Cerebellum (tissue), 4 donors: ENCODE measurements at places on chromosomes 5 and 9. TPM values are rescaled to one million over a fixed set of nuclear protein-coding genes. Genes with fewer than 3 reads are reported as not detected.

Gene C1QTNF2
- 2.3 TPM for total RNA-seq

Gene KCNV2
- not detected for total RNA-seq

Gene GMCL2
- total RNA-seq, result not detected

Gene FOXD4L3
- total RNA-seq, result not detected

Gene CDH9
- total RNA-seq, result 16.0 TPM

Gene CARTPT
- total RNA-seq, result not detected

Gene FKTN
- 35.5 TPM for total RNA-seq

Gene RASEF
- total RNA-seq, result 0.73 TPM

DNA sequence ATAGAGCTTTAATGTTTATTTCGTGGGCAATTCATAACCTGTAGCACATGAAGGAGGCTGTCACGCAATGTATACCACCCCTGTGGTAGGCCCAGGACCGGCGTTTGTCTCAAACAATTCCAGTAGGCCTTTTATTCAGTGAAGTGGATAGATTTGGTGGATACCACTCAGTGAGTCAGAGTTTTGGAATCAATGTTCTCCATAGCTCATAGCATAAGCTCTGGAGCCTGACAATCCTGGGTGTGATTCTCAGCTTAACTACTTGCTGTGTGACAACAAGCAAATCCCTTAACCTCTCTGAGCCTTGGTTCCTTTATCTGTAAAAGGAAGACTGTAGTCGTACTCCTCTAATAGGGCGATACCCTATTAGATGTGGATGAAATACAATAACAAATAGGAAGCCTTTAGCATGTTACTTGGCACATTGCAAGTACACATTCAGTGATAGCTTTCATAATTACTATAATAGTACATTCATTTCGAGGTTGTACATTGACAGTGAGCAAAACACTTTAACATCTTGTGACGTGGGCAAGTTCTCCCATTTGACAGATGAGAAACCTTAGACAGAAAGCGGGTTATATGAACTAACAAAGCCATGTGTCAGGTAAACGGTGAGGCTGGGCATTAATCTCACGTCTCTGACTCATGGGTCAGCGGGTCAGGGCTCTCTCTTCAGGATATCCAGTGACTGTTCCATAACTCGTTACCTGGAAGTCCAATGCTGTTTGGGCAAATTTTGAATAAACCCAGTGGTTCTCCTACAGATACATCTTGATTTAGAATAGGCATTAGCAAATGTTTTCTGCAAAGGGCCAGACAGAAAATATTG is 130.8 kb downstream of the C9orf152 start:
- DNase-seq, result no peak

DNA sequence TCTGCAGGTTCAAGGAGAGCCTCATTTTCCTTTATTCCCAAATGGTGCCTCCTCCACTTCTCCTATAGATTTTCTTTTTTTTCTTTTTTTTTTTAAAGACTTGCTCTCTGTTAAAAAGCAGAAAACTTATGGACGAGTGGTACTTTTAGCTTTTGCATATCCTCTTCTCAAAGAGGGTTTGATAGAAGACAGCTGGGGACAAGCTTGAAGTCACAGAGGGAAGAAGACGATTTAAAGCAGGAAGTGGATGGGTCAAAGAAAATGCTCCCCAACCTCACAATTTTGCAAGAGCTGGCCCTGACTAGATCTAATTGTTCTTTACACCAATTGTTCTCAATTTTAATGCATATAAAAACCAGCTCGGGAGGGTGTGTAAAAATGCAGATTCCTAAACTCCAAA is 48.9 kb downstream of the APBA1 start:
- no peak for DNase-seq

DNA sequence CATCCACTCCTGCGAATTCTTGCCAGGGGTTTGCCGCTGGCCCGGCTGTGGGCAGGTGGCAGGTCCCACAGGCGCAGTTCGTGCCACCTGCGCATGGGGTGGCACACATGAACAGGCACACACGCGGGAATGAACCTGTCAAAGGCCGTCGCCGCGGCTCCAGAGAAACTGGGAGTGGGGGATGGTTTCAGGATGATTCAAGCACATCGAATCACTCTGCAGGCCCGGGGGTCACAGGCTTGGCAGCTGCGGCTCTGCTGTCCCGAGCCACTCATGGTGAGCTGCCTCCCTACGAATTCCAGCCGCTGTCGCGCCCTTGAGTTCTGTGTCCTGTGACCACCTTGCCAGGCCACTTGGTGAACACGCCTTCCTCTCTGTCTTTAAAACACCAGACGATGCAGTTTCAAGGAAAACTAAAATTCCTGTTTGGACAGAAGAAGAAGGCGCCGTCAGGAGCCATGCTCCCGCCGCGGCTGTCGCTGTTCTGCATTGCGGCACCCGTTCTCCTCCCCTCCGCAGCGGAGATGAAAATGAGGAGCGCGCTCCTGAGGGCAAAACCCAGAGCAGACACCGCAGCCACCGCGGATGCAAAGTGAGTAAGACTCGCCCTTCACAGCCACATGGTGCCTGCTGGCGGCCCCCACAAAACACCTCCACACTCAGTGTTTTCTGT is 15.4 kb upstream of the EXOC3 start:
- DNase-seq, result no peak

GRCh38 chr5:6603643-6604042 is 29.2 kb downstream of the NSUN2 start:
- DNase-seq, result peak; percentile 56

DNA sequence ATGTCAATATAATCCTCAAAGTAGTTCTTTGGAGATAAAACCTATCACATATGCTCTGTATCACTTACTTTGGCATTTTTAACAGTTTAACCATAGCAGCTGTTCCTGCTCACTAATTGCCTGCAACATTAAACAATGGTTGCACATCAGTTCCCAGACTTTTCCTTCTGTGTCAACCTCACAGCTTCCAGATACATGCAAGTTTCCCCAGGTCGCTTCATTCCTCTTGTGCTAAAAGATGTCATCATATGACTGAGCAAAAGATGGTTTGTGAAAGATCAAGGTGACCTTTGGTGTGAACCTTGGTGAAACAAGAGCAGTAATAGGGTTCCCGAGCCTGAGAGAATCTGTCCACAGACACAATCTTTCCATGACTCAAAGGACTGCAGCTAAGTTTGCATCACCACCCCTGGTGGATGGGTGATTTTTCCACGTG is 500.4 kb upstream of the PAPPA start:
- no peak for DNase-seq

GRCh38 chr5:149782895-149783586 is 52.9 kb downstream of the PPARGC1B start:
- no peak for DNase-seq

DNA sequence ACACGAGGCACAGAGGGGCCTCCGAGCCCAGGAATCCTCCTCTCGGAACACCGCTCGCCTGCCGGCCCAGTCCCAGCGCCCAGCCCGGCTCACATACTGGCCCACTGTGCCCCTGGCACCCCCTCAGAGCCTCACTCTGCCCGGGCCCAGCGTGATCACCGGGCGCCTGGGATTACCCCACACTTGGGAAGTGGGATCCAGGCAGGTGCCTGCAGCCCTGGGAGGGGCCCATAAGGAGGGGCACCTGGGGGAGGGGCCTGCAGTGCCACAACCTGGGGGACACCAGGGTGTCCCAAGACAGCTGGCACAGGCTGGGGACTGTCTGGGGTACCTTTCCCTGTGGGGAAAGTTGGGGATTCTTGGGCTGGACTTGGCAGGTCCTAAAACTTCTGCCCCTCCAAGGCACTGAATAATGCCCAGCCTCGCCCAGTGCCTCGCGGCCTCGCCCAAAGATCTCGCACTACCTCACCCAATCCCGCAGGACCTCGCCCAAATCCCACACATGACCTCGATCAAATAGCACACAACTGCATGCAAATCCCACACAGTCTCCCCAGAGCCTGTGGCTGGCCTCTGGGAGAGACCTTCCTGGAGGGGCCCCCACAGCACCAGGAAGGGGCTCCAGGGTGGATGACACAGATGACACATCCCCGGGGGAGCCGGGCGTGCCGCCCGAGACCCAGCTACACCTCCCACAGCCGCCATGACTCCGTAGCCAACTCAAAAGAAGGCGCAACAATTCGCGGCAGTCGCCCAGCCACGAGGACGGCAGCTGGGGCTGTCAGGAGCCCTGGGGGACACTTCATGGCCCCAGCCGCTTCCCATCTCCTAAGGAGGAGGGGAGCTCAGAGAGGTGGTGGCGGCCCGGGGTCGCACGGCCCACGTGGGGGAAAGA is 13.7 kb downstream of the NOTCH1 start:
- no peak for DNase-seq

DNA sequence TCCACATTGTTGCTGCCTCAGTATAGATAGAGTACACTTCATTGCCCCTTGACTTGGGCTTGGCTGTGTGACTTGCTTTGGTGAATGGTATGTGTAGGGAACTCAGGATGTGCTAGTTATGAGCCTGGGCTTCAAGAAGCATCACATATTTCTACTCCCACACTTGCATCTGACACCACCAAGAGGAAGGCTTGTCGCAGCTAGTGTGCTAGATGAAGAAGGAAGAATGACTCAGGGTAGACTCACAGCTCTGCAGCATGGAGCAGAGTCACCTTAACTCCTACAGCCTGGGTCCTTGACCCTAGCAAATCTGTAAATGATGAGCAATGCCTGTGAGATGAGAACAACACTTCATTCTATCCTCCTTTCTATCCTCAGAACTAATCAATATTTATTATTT is 261.8 kb downstream of the ASTN2 start:
- no peak for DNase-seq

- no peak for DNase-seq
Measured at GRCh38 chr5:142807372-142807911, 37.3 kb downstream of the ARHGAP26 start.

GRCh38 chr5:147972076-147972840 is 65.9 kb upstream of the C5orf46 start:
- DNase-seq, result no peak

GRCh38 chr5:132019337-132019736 is 7.9 kb upstream of the ACSL6 start:
- DNase-seq, result no peak

GRCh38 chr5:54986269-54986654 is 869 bp upstream of the ESM1 start:
- no peak for DNase-seq

- no peak for DNase-seq
Measured at GRCh38 chr5:66647146-66647856, 51.1 kb downstream of the MAST4 start.

DNA sequence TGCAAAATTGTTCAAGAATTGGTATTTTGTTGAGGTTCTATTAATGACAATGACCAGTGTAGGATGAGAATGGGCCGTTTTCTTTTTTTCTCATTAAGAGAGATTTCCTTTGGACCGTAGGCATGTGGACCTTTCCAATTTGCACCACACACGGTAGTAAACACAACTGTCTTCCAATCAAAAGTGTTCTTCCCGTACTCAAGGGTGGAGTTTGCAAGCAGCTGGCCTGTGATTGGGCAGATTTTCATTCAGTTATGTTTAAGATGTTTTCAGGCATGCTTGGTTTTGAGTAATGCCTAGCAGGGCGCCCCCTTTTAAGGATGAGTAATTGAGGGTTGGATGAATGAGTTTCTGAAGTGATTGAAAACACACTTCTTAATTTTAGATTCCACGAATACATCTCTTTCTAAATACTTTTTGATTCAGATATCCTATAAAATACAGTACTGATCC is 2.5 kb downstream of the KDM3B start:
- peak; percentile 75 for DNase-seq

GRCh38 chr5:83253720-83254119 is 176.4 kb downstream of the XRCC4 start:
- no peak for DNase-seq

GRCh38 chr5:76425146-76425545 is 22.1 kb downstream of the IQGAP2 start:
- no peak for DNase-seq

- no peak for DNase-seq
Measured at GRCh38 chr5:30638899-30639298, 554.6 kb upstream of the CDH6 start.

- DNase-seq, result no peak
Measured at GRCh38 chr9:129033216-129033615, 3.2 kb upstream of the MIGA2 start.

DNA sequence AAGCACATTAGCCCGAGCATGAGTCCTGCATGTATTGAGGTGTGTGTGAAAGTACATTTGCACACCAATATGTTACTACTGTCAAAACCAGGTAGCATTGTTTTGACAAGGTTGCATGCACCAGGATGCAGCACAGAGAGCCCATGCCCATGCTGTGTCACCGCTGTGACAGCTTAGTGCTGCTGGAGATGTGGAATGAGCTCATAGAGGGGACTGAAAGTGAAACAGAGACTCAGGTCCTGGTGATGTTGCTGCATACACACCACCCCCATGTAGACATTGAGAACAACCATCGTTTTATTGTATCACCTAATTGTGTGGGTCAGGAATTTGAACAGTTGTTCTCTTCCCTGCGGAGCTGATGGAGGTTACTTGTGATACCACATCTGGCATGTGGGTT is 53.0 kb downstream of the GADD45G start:
- no peak for DNase-seq

DNA sequence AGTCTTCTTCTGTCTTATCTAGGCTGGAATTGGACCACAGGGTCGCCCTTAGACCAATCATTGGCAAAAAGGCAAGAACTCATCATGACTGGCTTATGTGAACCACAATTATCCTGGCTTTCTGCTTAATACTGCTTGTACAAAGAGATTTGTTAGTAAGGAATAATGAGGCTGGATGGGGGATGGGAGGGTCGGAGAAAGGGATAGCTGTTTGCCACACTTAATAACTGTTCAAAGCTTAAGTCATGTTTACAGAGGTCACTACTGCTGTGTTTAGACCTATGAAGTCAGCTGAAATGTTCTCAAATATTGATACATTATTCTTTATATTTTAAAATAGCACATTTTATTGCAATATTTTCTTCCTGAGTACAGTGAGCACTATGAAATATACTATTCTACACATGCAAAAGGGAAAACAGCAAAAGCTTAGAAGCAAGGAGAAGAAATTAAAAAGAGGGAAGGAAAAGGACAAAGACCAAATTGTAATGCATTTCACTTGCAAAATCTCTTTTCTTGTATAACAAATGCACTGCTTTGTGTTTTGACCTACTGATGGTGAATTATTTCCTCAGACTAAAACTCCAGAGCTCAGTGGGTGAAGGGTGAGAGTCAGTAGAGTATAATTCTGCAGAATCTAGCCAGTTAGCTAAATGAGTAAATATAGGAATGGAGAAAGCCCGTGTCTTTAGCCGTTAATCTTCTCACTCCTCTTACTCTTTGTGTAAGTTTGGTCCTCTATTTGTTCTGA is 404.9 kb upstream of the ZNF608 start:
- DNase-seq, result no peak

DNA sequence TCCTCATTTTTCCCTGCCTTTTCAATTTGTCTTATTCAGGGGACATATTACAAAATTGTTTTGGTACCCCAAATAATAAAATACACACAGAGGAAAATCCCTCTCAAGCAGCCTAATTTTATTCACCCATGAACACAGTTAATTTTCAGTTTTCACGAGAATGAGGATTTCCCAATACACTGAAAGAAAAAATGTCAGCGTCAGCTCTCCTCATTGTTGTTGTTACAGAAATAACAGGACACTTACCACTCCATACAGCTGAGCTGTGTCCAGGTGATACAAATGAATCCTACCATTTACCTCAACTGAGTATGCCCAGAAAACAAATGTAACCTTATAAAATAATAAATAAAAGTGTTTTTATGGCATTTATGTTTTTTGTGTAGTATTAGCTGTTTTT is 144.6 kb upstream of the PCA3 start:
- DNase-seq, result no peak

- no peak for DNase-seq
Measured at GRCh38 chr5:173760461-173761177, 127.5 kb upstream of the CPEB4 start.

GRCh38 chr5:97543166-97543565 is 360.1 kb upstream of the RIOK2 start:
- DNase-seq, result no peak
